ENCODE measurements at places on chromosomes 5 and 9.

GRCh38 chr5:67163231-67163756 lies 33.3 kb downstream of the CD180 start:
- no peak for DNase-seq

- DNase-seq = no peak
Observed at GRCh38 chr5:56259002-56259511, 25.9 kb upstream of the ANKRD55 start.

- no peak for DNase-seq
Observed at GRCh38 chr5:133026664-133027153, 360 bp upstream of the ZCCHC10 start.

DNA sequence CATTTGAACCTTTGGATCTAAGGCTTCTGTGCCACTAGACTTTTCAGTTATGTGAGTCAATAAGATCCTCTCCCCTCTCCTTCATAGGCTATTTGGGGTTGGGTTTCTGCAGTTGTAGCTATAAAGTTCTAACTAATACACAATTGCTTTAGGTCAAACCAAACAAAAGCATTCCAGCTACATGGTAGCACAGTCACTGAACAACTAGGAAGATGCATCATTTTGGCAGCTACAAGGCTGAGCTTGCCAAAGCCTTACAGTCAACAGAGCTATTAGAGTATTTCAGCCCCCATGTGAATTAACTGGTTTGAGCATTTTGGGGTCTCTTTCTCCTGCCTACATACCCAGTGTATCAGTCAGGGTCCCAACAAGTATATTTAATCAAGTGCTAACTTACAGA lies 234.6 kb downstream of the ZNF608 start:
- no peak for DNase-seq

- no peak for DNase-seq
Observed at GRCh38 chr5:33939556-33940262, 3.5 kb downstream of the RXFP3 start.

DNA sequence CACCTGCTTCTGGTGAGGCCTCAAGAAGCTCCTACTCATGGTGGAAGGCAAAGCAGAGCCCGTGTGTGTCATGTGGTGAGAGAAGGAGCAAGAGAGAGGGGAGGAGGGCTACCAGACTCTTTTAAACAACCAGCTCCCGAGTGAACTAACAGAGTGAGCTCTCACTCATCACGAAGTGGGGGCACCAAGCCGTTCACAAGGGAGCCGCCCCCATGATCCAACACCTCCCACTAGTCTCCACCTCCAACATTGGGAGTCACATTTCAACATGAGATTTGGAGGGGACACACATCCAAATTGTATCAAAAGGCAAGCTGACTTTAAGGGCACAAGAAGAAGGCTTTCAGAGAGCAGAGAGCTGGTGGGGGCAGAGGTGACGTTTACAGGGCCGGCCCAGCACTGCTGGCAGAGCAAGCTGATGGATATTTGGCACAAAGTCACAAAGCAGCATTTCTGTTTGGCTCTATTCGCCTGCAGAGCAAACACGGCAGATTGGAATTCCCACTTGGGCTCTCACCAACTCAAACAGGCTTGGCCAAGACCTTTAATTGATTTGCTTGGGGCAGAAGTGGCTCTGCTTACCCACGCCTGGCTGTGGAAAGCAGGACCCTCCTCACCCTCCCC lies 20.0 kb downstream of the PITX1 start:
- DNase-seq = no peak

DNA sequence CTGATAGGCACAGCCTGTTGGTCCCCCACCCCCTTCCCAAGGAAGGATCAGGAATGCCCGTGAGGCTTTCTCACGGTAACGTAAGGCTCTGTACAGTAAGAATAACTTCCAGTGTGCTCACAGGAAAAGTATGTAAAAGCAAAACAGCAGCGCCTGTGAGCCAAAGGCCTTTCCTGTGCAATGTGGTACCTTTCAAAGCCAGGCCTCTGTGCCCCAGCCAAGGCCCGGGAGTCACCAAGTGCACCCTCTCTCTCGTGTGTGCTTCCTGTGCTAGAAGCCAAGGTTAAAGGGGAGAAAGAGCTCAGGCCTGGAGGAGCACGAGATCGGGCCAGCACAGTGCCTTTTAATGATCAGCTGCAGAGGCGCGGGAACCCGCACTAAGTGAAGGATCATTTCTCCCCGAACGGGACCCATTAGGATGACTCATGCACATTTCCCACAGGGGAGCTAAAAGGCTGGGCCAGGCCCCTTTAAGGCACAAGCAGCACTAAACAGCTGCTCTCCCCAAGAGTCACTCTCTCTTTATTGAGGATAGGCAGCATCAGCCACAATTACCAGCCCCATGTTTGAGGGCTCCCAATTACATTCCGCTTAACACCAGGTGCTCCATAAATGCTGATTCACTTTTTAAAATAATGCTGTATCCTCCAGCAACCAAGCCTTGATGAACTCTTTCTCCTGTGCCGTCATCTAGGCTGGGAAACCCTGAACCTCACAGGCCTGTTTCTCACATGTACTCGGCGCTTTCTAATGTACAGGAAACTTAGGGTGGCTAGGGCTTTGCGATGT lies 42.8 kb downstream of the SHB start:
- no peak for DNase-seq

- DNase-seq = no peak
Observed at GRCh38 chr9:129580211-129580915, 40.5 kb downstream of the C9orf50 start.

DNA sequence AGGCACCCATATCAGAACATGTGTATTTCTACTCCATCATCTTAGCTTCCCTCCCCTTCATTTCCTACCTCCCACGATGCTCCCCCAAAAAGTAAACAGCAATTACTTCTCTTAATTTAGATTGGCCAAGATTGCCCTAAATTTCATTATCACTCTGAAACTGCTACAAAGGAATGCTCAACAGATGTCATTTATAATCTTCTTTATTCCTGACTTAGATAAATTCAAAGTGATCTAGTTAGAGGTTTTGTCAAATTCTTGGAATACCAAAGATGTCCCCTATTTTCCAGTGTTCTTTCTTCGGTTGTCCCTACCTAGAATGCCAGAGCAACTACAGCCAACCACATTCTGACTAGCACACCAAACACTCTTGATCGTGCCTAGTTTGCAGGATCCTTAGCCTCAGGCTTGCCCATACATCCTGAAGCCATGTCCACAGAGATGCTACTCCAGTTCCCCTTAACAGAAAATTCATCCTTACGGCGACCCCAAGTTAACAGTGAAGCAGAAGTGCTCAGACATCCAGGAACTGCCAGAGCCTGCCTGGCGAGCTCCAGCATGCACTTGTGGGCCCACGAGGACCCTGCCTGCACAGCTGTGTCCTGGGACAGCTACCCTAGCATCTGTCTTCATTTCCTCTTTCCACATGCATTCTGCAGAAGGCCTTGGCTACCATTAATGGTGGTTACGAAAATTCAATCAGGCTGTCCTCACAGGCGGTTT lies 31.6 kb downstream of the DAP start:
- no peak for DNase-seq

- no peak for DNase-seq
Observed at GRCh38 chr9:86718388-86719049, 228.8 kb downstream of the GAS1 start.

GRCh38 chr9:99607842-99608448 lies 213.7 kb upstream of the NR4A3 start:
- no peak for DNase-seq

DNA sequence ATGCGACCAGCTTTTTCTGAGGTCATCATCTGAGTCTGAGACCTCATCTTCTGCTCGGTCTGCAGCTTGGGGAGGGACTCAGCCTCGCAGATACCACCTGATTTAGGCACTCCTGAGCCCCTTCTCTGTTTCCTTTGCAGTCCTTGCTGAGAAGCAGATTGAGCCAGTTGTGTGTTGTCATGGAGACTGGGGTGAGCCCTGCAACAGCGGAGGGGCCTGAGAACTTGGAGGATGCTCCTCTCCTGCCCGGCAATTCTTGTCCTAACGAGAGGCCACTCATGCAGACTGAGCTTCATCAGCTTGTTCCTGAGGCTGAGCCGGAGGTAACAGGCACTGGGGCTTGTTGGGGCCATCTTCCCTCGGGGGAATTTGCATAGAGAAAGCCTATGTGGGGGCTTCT lies 19.2 kb downstream of the TEX53 start:
- no peak for DNase-seq

DNA sequence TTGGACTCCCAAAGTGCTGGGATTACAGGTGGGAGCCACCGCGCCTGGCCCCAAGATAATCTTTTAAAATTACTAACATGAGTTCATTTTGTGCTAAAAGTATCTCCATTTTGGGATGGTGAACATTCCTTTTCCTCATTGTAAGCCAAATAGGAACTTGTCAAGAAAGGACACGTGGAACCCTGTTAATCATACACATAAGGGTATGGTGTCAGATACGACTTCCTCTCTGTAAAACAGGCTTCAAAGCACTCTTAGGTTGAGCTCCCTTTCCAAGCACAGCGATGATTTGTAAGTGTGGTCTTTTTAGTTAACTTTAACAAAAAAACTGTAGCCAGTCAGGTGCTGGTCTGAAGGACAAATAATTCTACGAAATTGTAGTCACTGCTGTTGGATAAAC lies 132.7 kb downstream of the UNC13B start:
- DNase-seq = no peak

- DNase-seq = no peak
Observed at GRCh38 chr5:169649486-169649885, 12.4 kb downstream of the DOCK2 start.

GRCh38 chr5:88769165-88769564 lies 113.8 kb downstream of the MEF2C start:
- DNase-seq = no peak

DNA sequence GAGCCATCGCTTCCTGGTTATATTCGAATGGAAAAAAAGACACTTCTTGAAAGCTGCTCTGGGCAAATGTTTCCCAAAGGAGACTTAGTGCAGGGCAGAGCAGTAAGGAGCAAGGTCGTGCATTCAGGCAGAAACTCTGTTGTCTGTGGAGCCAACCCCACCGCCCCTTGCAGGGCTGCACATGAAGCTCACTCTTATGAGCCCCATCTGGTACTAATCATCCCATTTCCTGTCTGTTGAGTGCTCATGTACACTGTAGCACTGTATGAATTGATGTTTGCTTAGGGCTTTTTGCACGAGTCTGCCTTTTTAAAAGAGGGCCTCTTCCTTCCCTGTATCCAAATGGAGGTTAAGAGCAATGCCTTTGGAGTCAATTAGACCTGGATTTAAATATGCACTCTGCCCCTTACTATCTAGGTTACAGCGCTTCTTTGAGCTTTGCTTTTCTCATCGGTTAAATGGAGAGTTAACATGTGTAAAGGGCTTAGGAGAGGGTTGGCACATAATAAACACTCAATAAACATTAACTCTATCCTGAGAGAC lies 25.4 kb downstream of the HMHB1 start:
- no peak for DNase-seq

DNA sequence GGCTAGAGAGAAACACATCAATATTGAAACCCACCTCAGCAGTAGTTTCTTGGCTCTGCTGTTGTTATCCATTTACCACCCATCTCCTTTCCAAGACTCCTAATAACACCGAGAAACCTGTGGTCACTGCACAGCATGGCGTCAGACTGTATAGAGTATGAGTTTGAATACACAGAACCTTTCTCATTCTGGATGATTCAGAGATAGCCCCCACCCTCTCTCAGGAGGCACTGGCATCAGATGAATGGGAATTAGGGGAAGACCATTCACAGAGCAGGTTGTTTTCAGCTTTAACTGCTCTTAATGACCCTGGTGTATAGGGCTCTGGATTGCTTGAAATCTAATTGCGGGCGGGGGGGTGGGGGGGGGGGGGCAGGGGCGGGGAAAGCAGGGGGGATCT lies 86.7 kb downstream of the GPR21 start:
- DNase-seq = no peak

GRCh38 chr5:127003798-127004495 lies 26.4 kb downstream of the MARCHF3 start:
- DNase-seq = no peak

DNA sequence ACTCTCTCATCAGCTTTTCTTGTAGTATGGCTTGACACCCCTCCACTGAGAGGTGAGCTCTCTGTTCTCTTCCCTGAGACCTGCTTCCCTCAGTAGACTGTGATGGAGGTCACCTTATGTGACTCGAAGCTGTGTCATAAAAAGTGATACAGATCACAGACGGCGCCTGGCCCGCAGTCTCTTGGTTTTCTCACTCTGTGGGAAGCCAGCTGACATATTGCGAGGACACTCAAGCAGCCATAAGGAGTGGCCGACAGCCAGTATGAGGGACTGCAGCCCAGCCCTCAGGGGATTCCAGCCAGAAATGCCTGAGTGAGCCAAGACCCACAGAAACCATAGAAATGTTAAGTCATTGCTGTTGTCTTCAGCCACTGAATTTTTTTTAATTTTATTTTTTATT lies 38.0 kb downstream of the GADD45G start:
- no peak for DNase-seq

GRCh38 chr9:72315510-72316311 lies 49.3 kb downstream of the ZFAND5 start:
- DNase-seq = no peak

- no peak for DNase-seq
Observed at GRCh38 chr9:136662326-136662655, 425 bp upstream of the EGFL7 start.

GRCh38 chr5:31664566-31664965 lies 25.6 kb downstream of the PDZD2 start:
- no peak for DNase-seq

- no peak for DNase-seq
Observed at GRCh38 chr5:103217101-103217500, 41.5 kb upstream of the MACIR start.

- no peak for DNase-seq
Observed at GRCh38 chr9:95981761-95982390, 106.4 kb downstream of the ERCC6L2 start.

GRCh38 chr5:122295138-122295537 lies 16.9 kb upstream of the SNCAIP start:
- DNase-seq = no peak

DNA sequence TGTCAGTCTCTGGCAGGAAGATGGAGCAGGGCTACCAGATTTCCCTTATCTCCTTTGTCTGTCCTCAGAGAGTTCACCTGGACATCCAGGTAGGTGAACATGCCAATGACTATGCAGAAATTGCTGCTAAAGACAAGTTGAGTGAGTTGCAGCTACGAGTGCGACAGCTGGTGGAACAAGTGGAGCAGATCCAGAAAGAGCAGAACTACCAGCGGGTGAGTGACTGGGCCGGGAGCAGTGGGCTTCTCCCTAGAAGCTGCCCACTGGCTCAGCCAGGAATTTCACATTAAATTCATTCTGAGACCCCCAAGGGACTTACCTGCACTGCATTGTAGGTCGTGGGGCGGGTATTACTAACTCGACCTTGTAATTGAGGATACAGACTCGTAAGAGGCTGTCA lies 2.1 kb downstream of the TMED9 start:
- no peak for DNase-seq
